ENCODE measurements at places on chromosomes 2 and 18. TPM values are rescaled to one million over a fixed set of nuclear protein-coding genes. Genes with fewer than 3 reads are reported as not detected.

The ANKRD62 gene
- not detected for total RNA-seq

The SERPINB13 gene
- not detected for total RNA-seq

The AMER3 gene
- not detected for total RNA-seq

The PSMD1 gene
- 73.4 TPM for total RNA-seq

The SIX3 gene
- not detected for total RNA-seq

The DPP4 gene
- 64.8 TPM for total RNA-seq

The RFX8 gene
- 1.8 TPM for total RNA-seq

Data from cardiac atrium fibroblast (primary cell).